Epithelial cell of esophagus (primary cell): ENCODE measurements at places on chromosomes 7 and 10.

DNA sequence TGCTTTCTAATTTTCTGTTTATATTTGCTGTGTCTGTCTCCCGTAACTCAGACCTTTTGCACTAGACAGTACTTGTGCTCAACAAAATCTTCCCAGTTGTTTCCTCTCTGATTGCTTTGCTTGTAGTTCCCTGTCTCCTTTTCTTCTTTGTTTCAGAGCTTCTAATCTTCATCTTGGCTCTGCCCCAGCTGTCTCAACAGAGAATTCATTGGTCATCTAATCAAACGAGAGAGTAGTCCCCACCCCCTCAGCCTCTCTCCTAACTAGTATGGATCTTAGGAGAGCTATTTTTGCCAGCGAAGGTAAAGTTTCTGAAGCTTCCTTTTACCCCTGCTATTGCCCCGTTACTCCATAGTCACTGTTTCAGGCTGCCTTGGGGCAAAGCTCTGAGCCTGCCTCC is 32.8 kb downstream of the SLC26A4 start:
- DNase-seq: peak; percentile 5

- DNase-seq: peak; percentile 58
These were observed 69.9 kb downstream of the C10orf105 start for GRCh38 chr10:71649631-71650030.

- no peak for DNase-seq
These were observed 38.5 kb downstream of the TCERG1L start for GRCh38 chr10:131272897-131273451.

DNA sequence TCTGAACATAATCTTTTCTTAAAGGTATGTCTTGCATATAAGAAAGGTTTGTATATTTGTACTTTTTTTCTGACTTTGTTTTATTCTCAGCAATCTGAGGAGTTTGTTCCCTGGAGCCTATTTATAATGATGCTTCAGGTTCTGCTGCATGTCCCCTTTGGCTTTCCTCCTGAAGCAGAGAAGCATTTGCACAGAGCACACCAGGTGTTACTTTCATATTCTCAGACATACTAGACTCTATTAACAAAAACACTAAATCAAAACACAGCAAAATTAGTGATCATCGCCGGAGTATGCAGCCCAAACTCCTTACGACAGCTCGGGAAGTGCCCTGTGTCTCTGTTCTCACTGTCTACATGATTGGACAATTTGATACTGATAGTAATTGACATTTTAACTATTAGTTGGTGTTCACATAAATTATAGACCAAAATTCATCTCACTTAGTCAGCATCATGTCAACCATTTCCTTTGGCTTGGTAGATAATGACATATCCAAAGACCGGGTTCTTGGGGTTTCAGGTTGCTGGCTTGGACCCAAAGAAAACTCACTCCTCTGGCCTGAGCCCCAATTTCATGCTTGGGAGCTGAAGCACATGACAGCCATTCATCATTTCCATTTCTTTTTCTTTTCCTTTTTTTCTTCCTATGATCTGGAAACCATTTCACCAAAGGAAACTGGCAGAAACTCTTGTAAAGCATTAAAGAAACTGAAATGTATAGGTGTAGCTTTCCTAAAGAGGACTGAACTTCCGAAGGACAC is 400.1 kb upstream of the NRP1 start:
- DNase-seq: no peak

DNA sequence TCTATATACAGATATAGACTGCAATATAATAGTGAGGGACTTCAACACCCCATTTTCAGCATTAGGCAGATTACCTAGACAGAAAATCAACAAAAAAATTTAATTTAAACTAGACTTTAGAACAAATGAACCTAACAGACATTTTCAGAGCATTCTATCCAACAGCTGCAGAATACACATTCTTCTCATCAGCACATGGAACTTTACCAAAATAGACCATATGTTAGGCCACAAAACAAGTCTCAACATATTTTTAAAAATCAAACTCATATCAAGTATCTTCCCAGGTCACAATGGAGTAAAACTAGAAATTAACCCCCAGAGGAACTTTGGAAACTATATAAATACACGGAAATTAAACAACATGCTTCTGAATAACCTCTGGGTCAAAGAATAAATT is 169.6 kb downstream of the MTERF1 start:
- no peak for DNase-seq
